PC-3 (cell line): ENCODE measurements at places on chromosomes 11 and 22.

GRCh38 chr22:26958378-26958777 is 301.0 kb downstream of the MIAT start:
- no peak for DNase-seq

DNA sequence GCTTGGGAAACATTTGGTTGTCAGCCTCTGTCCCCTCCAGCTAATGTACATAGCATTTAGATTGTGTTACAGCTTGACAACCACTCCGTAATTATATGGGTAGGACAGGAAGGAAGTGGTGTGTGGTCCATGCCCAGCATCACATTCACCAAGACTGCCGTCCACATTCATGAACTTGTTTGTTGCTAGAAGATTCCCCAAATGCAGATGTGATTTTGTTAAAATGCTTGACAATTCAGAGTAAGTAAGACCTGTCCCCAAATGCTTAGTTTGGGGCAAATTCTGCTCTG is 1482.7 kb downstream of the TBC1D22A start:
- DNase-seq = no peak

DNA sequence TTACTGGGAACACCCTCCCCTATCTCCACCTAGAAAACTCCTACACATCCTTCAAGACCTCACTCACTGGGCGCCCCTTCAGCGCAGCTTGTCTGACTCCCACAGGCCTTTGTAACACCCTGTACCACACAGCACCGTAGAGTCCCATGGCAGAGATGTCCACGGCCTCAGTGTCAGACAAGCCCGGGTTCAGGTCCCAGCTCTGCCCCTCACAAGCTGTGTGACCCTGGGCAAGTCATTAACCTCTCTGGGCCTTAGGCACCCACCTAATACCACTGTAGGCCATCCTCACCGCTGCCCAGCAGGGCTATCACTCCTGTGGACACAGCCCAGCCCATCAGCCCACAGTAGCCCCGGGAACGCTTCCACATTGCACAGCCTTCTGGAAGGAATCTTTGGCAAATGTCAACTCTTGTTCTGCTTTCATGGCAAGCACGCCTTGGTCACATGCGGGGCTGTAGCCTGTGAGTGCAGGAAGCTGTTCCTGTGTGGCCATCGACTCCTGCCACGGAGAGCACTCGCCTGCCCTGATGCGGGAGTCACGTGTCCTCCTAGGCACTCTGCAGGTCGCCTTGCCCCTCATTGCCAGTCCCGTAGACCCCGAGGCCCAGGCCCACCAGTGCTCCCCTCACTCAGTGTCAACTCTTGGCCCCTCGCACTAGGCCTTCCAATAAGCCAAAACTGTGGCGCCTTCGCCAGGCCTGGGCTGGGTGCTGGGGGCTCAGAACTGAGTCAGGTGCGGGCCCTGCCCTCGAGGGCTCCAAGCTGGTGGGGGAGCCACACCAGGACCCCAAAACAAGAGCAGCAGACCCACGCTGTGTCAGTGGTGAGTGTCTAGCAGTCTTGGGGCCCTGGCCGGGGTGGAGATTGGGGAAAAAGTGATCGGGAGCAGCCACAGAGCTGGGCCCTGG is 32.9 kb upstream of the RFPL3 start:
- no peak for DNase-seq

DNA sequence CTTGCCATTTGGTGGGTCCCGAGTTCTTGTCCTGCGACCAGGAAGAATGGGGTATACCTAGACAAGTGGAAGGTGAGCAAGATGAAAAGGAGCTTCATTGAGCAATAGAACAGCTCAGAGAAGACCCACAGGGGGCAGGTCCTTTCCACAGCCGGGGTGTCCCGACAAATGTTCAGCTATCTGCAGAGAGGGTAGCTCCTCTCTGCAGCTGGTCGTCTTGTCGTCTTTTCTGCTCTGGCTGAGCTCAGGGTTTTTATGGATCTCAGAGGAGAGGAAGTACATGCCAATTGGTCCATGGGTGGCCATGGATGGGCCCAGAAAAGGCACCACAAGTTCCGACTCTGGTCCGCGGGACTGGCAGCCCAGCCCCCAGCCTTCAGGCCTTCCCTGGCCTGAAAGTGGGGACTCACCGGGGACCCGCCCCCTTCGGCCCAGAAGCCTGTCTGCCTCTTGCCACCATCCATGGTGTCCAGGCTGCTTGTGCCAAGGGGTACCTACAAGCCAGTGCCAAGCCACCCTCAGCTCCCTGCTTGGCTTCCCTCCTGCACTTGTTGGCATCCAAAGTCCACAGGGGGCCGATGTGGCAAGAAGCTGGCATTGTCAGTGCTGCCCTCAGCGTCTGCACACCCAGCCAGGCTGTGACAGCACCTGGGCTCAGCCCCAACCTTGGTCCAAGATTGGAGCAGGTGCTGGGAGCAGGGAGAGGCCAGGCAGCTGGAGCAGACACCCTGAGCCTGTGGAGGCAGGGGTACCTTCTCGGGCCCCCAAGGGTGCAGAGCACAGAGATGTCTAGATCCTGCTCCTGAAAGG is 438.9 kb downstream of the TBC1D22A start:
- no peak for DNase-seq

- DNase-seq = no peak
Observed at GRCh38 chr11:92740276-92740675, 229.2 kb upstream of the MTNR1B start.

- DNase-seq = peak; percentile 40
Observed at GRCh38 chr11:29161191-29161590, 855.6 kb downstream of the KCNA4 start.

DNA sequence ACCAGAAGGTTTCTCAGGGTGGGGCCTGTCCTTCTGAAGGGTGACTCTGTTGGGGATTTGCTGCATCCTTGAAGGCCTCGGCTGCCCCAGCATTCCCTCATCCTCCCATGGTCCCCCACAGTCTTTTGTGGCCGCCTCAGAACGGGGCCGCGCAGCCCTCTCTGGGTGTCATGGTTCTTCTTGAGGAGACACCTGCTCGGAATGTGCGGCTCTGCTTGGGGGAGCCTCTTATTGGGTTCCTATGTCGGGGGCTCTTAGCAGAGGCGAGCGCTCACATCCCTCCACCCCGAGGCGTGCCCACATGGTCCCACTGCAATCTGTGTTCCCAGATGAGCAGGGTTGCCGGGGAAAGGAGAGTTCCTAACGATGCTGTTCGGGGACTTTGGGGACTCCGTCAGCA is 1008.4 kb downstream of the BRD1 start:
- DNase-seq = no peak

- peak; percentile 22 for DNase-seq
Observed at GRCh38 chr11:62896049-62896448, 15.4 kb downstream of the SLC3A2 start.

- no peak for DNase-seq
Observed at GRCh38 chr11:23755769-23756168, 741.1 kb upstream of the LUZP2 start.

- DNase-seq = no peak
Observed at GRCh38 chr11:34303028-34303570, 54.7 kb downstream of the ABTB2 start.

- peak; percentile 88 for DNase-seq
Observed at GRCh38 chr22:30717331-30717921, 22.8 kb downstream of the OSBP2 start.

DNA sequence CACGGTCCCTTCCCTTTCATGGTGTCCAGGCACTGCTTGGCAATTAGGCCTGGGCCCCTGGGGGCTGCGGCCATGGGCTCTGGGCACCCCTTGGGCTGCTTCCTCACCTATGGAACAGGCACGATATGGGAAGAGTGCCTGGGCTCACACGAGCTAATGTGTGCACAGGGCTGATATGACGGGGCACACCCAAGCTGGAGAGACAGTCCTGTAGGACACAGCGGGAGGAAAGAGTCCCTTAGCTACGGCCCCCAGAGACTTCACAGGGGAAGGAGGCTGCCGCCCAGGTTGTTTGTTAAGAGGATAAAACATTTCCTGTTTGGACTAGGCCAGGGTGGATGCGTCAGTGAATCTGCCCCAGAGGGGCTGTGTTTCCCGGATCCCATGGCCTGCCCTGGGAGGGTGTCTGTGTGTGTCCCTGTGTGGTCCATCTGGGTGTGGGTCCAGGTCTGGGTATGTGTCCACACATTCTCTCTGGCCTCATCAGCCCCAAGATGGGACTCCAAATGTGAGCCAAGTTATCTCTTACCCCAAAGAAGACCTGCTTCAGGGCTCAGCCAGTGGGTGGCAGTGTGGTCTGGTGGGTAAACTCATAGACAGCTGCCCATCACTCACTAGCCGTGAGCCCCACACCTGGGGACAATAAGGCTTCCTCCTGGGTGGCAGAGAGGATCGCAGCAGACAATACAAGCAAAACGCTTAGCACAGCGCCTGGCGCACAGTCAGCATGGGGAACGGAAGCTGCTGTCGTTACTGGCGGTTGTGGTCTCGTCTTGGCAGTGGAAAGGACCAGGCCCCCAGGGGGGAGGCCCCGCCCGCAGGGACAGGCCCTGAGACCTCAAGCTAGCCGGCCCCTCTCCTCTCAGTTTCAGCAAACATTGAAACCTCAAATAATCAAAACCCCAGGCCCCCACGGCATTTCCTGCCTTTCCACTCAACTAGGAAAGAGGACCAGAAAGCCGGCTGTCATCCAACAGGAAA is 3.2 kb upstream of the EMID1 start:
- DNase-seq = peak; percentile 31

GRCh38 chr22:44166498-44167276 is 14.0 kb upstream of the PARVG start:
- no peak for DNase-seq

DNA sequence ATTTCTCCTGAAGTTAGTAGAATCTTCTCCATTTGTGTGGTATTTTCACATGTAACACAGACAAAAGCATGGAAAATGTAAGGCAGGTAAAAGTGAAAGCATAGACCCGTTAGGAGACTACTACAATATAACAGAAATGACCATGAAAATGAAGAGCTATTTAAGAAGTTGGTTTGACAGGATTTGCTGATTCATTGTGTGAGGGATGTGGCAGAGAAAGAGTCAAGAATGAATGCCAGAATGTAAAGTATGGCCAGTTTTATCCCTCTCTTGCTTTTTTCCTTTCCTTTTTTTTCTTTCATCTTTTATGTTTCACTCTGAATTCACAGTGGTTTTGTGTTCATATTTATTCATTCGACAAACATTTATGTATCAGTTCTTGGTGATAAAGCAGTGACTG is 115.9 kb downstream of the ARFGAP2 start:
- peak; percentile 4 for DNase-seq
